ENCODE measurements at places on chromosomes 2 and 18. TPM values are rescaled to one million over a fixed set of nuclear protein-coding genes. Genes with fewer than 3 reads are reported as not detected.

The CCDC68 gene
- total RNA-seq: 0.87 TPM

- no peaks in the 10 kb centered on the region for H3K36me3 ChIP-seq
- H3K4me3 ChIP-seq: no peak overlapping the region
- H3K27me3 ChIP-seq: peaks cover 6% of the 10 kb centered on the region
- no peak overlapping the region for H3K27ac ChIP-seq
- peaks cover 12% of the 10 kb centered on the region for H3K4me1 ChIP-seq
These were observed 26.8 kb upstream of the RTTN start for GRCh38 chr18:70232261-70232660.

DNA sequence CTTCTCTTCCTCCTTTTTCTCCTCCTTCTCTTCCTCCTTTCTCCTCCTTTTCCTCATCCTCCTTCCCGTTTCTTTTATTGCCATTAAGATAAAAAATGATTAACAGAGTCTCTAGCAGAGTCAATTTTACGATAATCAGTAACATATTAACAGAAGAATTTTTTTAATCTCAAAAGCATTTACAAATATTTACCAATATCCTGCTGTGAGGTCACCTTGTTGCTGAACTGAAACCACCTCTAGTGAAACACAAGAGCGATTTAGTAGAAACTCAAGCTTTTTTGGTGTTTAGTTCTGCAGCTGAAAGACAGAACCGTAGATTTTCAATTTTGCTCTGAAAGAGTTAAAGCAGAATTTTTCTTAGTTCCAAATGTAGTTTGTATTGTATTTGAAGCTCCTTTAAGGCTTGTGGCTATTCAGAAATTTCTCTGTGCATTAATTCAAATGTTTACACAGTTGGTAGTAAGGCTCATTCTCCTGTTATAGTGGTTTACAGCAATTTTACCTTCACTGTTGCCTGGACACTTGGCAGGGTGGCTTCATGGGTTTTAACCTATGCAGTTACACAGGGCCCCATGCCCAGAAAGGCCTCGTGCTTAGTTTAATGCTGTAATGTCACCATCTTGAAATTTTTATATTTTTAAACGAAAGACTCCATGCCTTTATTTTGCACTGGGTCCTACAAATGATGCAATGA is 1106.6 kb upstream of the FAM98A start:
- no peak overlapping the region for H3K27ac ChIP-seq
- peaks cover 3% of the 10 kb centered on the region for H3K27me3 ChIP-seq
- no peak overlapping the region for H3K4me3 ChIP-seq

GRCh38 chr2:140711867-140712266 is 1418.9 kb downstream of the LRP1B start:
- no peaks in the 10 kb centered on the region for H3K27me3 ChIP-seq
- H3K4me1 ChIP-seq: no peaks in the 10 kb centered on the region
- DNase-seq: no peak
- H3K36me3 ChIP-seq: no peaks in the 10 kb centered on the region
- no peak overlapping the region for H3K27ac ChIP-seq
